ENCODE measurements at places on chromosomes 1 and 21.

GRCh38 chr1:151981178-151981525 lies 12.5 kb downstream of the S100A10 start:
- no peak for DNase-seq

GRCh38 chr1:16474166-16474800 lies 33.8 kb downstream of the NECAP2 start:
- no peak for DNase-seq

GRCh38 chr1:9038881-9039760 lies 12.9 kb upstream of the SLC2A7 start:
- DNase-seq: no peak

- DNase-seq: no peak
These were observed 3.4 kb upstream of the ANGPTL3 start for GRCh38 chr1:62593825-62594394.
